IMR-90 (cell line): ENCODE measurements at places on chromosomes 3 and 15. TPM values are rescaled to one million over a fixed set of nuclear protein-coding genes. Genes with fewer than 3 reads are reported as not detected.

ZNF774 gene
- polyA plus RNA-seq, result 0.90 and 0.91 TPM in 2 replicates

DOCK3 gene
- polyA plus RNA-seq, result 0.10 and 0.12 TPM in 2 replicates

KLHL18 gene
- polyA plus RNA-seq, result 29.1 and 40.0 TPM in 2 replicates

CD200 gene
- polyA plus RNA-seq, result 1.6 and 1.7 TPM in 2 replicates

IL5RA gene
- polyA plus RNA-seq, result not detected in 2 replicates

GOLGA6A gene
- not detected in 2 replicates for polyA plus RNA-seq

GNAT1 gene
- polyA plus RNA-seq, result 0.04 TPM in 1 of 2 replicates, not detected in the other

DNA sequence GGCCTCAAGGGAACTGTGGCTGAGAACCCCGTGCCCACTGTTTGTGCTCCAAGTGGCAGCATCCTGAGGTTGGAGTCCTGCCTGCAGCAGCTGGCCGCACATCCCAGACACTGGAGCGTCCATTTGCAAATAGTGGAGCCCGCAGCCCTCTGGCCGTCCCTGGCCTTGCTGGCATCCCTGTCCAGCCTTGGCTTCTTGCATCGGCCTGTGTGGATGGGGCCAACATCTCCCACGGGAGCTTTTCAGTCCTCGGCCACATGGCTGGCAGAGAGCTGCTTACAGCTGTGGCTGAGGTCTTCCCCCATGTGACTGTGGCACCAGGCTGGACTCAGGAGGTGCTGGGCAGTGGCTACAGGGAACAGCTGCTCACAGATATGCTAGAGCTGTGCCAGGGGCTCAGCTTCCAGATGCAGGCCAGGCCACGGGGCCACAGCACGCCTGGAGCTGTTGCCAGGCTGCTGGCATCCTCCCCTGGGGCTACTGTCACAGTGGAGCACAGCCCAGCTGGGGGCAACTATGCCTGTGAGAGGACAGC is 71.2 kb downstream of the FAM43A start:
- H3K4me1 ChIP-seq, result no peaks in the 10 kb centered on the region
- no peak for DNase-seq
- H3K27me3 ChIP-seq, result peaks cover 53% of the 10 kb centered on the region
- no peaks in the 10 kb centered on the region for H3K36me3 ChIP-seq

- H3K36me3 ChIP-seq, result no peaks in the 10 kb centered on the region
- DNase-seq, result no peak
- peaks cover 12% of the 10 kb centered on the region for H3K4me1 ChIP-seq
- H3K4me3 ChIP-seq, result no peak overlapping the region
- no peak overlapping the region for H3K27ac ChIP-seq
- no peaks in the 10 kb centered on the region for H3K27me3 ChIP-seq
Observed at GRCh38 chr3:55691141-55691540, 204.0 kb upstream of the WNT5A start.

GRCh38 chr15:49423021-49423420 is at the start of gene FGF7:
FGF7 (plus strand) TSS chr15:49423242; CDS start chr15:49424298, 1,056 bp downstream.
- H3K27me3 ChIP-seq, result no peaks in the 10 kb centered on the region
- peak within 1 kb of the TSS; percentile 90 for H3K27ac ChIP-seq
- peak within 1 kb of the TSS; percentile 94 for H3K4me3 ChIP-seq
- H3K36me3 ChIP-seq, result peaks cover 5% of the 10 kb centered on the region
- H3K4me1 ChIP-seq, result no peaks in the 10 kb centered on the region; the same call in 1 of the 2 replicates

GRCh38 chr15:56325186-56325585 is 40.0 kb upstream of the TEX9 start:
- peak; percentile 33 for DNase-seq
- no peak overlapping the region for H3K27ac ChIP-seq
- H3K27me3 ChIP-seq, result no peaks in the 10 kb centered on the region
- no peaks in the 10 kb centered on the region for H3K36me3 ChIP-seq
- no peaks in the 10 kb centered on the region for H3K4me1 ChIP-seq
- H3K4me3 ChIP-seq, result no peak overlapping the region

- DNase-seq, result no peak
- peaks cover 7% of the 10 kb centered on the region for H3K4me1 ChIP-seq
- H3K27ac ChIP-seq, result no peak overlapping the region
- no peaks in the 10 kb centered on the region for H3K27me3 ChIP-seq
- no peak overlapping the region for H3K4me3 ChIP-seq
Observed at GRCh38 chr15:90930861-90931574, 1.3 kb downstream of the HDDC3 start.

DNA sequence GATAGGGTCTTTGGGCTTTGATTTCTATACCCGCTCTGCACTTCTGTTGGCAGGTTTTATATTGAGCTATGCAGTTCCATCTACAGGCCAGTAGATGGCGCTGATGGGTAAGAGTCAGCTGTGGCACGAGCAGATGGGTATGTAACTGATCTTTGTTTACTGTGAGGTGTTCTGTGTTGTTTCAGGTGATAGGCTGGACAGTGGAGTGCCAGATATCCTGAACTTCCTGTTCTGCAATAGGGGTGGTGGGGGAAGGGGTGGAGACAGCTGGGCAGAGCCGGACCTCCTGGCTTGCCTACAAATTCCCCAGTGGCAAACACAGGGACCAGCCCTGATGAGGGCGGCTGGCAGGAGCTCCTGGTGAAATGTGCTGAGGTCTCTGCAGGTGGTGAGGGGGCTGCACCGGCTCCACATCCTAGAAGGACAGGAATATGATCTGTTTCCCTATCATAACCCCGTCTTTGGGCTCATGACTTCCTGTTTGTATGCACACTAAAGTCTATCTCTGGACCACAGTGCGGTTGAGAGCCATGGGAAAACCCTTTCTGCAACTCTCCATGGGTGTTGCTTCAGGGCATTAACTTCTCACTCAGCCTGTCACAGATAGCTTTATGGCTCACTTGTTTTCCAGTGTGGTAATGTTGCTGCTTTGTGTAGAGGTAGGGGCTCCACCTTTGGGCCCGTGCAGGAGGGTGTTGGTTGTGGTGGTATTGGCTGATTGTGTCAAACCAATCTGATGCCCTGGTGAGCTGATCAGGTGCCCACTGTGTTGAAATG is 13.4 kb upstream of the FAM98B start:
- H3K4me1 ChIP-seq, result no peaks in the 10 kb centered on the region
- peak; percentile 62 for DNase-seq
- no peak overlapping the region for H3K27ac ChIP-seq
- H3K4me3 ChIP-seq, result no peak overlapping the region

DNA sequence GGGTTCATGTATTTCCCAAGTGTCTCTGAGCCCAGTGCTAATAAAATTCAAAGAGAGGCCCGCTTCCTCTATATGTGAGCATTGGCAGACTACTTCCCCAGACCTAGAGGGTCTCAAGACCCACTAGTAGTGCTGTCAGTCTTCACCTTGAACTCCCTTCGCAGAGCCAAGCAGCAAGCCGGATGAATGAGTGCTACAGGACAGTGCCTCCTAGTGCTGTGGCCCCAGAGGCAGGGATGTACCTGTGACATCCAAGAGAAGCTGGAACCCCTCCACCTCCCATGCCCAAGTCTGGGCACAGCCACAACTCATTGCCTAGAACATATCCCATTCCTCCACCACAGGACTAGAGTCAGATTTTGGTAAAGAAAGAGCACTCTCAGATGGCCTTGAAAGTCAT is 37.2 kb upstream of the MASP1 start:
- no peak overlapping the region for H3K4me3 ChIP-seq
- H3K4me1 ChIP-seq, result no peaks in the 10 kb centered on the region
- DNase-seq, result no peak
- H3K27ac ChIP-seq, result no peak overlapping the region
- H3K36me3 ChIP-seq, result no peaks in the 10 kb centered on the region
- peaks cover 26% of the 10 kb centered on the region for H3K27me3 ChIP-seq

- H3K27ac ChIP-seq, result no peak overlapping the region
- peaks cover 89% of the 10 kb centered on the region for H3K27me3 ChIP-seq
- no peaks in the 10 kb centered on the region for H3K36me3 ChIP-seq
- H3K4me1 ChIP-seq, result no peaks in the 10 kb centered on the region
- peak; percentile 7 for DNase-seq
Observed at GRCh38 chr3:147411238-147411814, 2.2 kb downstream of the ZIC1 start.

- no peaks in the 10 kb centered on the region for H3K27me3 ChIP-seq
- no peaks in the 10 kb centered on the region for H3K36me3 ChIP-seq
- DNase-seq, result no peak
- peaks cover 4% of the 10 kb centered on the region; the same call in 1 of the 2 replicates for H3K4me1 ChIP-seq
Observed at GRCh38 chr3:23440416-23441294, 237.5 kb downstream of the UBE2E2 start.

DNA sequence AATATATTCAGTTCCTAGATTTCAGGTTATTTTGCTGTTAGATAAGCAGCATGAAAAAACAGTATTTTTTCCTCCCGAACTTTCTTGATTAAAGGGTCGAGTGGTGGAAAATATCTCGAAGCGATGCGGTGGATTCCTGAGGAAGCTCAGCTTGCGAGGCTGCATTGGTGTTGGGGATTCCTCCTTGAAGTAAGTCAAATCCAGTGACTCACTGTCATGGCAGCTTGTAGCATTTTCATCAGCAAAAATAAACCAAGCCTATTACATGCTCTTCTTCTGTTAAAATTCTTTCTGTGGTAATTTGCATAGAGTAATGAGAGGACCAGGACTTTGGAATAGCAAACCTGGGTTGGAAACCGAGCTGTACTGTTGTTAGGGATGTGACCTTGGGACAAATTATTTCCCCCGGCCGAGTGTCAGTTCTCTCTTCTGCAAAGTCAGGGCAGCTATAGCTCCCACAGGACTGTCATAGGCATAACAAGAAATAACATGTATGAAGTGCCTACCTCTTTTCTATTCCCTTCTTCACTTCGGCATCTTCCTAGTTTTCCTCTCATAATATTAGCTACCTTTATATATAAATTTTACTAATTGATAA is 75.6 kb downstream of the UBP1 start:
- peak; percentile 80 for DNase-seq
- no peak overlapping the region for H3K27ac ChIP-seq
- no peaks in the 10 kb centered on the region for H3K36me3 ChIP-seq
- no peaks in the 10 kb centered on the region for H3K27me3 ChIP-seq

- no peak overlapping the region for H3K4me3 ChIP-seq
- H3K4me1 ChIP-seq, result peaks cover 14% of the 10 kb centered on the region
- H3K27me3 ChIP-seq, result no peaks in the 10 kb centered on the region
- no peaks in the 10 kb centered on the region for H3K36me3 ChIP-seq
Observed at GRCh38 chr3:177150218-177150916, 46.9 kb downstream of the TBL1XR1 start.

DNA sequence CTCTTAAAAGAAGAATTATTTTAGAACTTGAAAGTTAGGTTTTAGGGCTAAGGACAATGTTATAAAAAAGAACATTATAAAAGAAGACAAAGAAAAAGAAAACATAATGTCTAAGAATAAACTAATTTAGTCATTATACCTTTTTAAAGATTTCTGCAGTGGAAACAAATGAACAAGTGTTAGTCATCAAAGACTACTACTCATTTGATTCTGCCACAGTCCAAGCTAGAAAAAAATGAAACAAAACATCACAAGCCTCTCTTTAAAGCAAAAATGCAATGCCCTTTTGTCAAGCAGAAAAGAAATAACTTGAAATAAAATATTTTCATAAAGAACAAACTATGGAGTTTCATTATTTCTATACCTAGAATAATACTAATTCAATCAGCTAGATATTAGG is 102.0 kb downstream of the TBC1D5 start:
- peak; percentile 52 for DNase-seq
- no peaks in the 10 kb centered on the region for H3K36me3 ChIP-seq
- H3K4me3 ChIP-seq, result no peak overlapping the region
- no peak overlapping the region for H3K27ac ChIP-seq

- no peaks in the 10 kb centered on the region for H3K4me1 ChIP-seq
- H3K27ac ChIP-seq, result no peak overlapping the region
- H3K27me3 ChIP-seq, result no peaks in the 10 kb centered on the region
- no peak for DNase-seq
- no peaks in the 10 kb centered on the region for H3K36me3 ChIP-seq
Observed at GRCh38 chr3:165549665-165550064, 287.6 kb downstream of the BCHE start.

DNA sequence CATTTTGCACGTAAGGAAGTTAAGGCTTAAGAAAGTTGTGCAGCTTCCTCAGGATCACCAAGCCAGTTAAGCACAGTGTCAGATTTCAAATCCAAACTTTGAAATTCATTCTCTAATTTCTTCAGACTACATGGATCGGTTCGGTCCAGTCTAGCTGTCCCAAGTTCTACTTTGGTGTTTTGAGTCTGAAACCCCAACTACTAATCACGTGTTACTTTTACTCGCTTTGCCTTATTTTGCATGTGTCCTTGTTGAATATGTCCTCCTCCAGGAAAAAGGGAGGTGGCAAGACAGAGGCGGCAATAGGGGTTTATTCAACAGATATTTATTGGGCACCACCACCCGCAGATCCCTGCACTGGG is 522 bp upstream of the GXYLT2 start:
- peak overlapping the region; percentile 53 for H3K4me3 ChIP-seq
- peak overlapping the region; percentile 9; the same call in 1 of the 2 replicates for H3K27ac ChIP-seq
- no peaks in the 10 kb centered on the region for H3K27me3 ChIP-seq
- peaks cover 17% of the 10 kb centered on the region for H3K4me1 ChIP-seq
- no peak for DNase-seq
